AG10803 (cell line): ENCODE measurements at places on chromosomes 2 and 18.

- DNase-seq: no peak
These were observed 53.6 kb downstream of the HS6ST1 start for GRCh38 chr2:128264881-128265607.

DNA sequence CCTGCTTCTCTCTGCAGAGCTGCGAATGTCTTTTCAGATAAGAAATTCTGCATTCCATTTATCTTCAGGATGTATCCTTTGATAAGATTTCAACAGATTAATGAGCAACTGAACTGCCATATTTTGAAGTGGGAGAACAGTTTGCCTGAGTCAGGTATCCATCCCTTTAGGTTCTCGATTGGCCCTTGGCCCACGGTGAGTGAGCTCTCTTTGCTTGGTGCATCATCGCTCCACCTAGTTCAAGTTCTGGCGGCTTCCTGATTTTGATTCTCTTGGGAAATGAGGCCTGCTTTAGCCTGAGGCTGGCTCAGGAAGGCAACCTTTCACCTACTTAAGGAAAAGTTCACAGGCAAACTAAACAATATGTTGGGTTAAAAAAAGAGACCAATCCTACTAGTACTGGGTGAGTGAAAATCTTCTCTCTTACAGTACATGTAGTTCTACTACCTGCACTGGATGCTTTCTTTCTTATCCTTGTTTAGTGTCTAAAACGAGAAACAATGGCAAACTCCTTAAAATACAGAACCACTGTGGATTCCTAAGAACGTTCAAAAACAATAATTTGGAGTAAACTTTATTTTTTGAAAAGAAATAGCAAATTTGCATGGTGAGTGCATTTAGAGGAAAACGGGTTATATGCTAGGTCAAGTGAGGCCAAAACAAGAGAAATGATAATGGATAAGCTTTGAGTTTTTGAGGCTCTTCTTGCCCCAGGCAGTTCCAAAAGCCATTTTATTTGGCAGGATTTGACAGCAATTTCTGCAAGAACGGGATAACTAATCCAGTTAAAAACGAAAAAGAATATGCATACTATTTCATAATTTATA, 837 bp upstream of the ACSL3 start:
- DNase-seq: peak; percentile 54

DNA sequence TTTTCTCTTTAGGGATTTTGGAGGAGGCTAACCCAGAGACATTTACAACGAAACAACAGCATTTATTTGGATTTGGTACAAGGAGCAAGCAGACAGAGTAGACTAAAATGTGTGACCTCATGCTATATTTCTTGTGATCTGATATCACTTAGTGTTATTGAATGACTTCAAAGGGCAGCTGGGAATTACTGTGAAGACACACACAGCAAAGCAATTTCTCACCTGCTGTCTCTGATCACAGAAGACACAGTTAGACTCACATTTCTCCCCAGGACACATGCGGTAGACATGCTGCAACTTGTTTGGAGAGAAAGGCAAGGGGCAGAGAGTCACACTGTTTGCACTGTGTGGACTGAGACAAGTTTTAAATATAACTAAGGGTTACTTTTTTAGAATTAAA, 67.5 kb downstream of the LTBP1 start:
- no peak for DNase-seq

DNA sequence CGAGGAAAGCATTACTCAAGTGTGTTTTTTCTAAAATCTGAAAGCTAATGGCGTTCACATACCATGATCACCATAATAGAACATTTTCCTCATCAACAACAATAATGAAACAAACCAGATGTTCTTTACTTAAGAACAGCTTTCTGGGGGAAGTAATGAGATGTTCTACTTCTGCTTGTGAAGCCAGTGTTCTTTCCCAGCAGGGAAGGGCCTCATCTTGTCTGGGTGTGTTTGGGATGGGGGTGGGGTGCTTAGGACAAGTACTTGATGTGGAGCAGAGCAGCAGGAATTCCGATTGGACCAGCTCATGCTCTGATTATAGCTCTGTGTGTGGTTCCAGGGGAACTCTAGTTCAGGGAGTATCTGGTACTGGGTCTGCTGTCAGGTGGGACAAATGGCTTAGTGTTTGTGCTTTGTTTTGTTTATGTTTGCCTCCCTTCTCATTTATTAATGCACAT, 163.0 kb upstream of the NOSTRIN start:
- DNase-seq: peak; percentile 74

GRCh38 chr2:106020821-106021661, 173.1 kb downstream of the UXS1 start:
- no peak for DNase-seq

GRCh38 chr18:79526468-79527460, 131.0 kb downstream of the NFATC1 start:
- no peak for DNase-seq

- DNase-seq: no peak
These were observed 26.2 kb downstream of the FAM210A start for GRCh38 chr18:13700153-13700552.

- peak; percentile 83 for DNase-seq
These were observed 89.1 kb downstream of the ZEB2 start for GRCh38 chr2:144430722-144431391.

DNA sequence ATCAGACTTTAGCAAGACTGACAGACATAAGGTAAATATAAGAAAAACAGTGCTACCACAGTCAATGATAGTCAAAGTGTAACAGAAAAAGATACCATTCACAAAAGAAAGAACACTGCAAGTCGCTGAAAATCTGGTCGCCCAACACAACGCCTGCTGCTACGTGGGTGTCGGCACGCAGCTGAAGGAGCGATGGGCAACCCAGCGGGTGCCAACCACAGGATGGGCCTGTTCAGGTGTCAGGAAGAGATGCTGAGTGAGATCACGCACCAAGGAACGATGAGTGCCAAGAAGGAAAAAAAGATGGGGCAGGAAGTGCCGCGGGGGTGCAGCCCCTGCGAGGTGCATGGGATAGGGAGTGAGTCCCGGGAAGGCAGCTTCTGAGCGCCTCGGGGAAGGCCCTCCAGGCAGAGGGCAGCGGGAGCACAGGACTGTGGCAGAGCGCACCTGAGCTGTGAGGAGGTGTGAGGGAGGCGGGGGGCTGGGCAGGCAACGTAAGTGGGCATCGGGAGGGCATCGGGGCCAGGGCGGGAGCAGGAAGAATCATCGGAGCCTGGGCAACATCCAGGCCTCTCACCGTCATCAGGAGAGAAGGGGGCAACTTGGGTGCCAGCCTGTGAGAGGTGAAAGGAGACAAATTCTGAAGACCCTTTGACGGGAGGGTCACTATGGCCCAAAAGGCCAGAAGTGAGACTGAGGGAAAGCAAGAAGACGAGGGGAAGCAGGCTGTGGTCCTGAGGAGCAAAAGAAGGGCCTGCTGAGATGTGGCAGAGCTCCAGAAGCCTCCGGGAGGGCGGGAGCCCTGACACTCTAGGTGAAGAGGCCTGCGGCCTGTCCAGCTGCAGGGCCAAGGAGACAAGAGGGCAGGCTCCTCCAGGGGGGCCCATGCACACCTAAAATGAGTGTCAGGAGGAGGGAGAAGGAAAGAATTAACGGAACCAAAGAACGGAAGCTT, 14.8 kb upstream of the MTERF4 start:
- DNase-seq: no peak

DNA sequence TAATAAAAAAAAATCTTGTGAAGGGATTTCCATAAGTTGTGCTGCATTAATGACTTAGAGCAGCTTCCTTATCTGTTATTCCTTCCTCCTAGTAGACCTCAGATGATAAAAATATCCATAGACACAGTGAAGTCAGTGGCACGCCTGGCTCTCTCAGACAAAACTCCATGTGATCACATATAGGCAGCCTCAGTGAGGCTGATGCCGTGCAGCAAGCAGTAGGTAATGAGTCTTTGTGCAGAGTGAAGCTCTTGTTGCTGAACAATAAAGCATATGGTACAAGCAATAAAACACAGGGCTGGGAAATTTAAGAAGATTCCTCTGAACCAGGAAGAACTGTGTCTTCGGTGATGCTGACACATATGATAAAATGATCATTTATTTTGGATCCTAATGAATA, 102.7 kb downstream of the CSRNP3 start:
- no peak for DNase-seq

GRCh38 chr2:69952336-69953115, 8.9 kb downstream of the ASPRV1 start:
- DNase-seq: no peak

GRCh38 chr2:54189539-54189938, 66.5 kb downstream of the TSPYL6 start:
- DNase-seq: no peak

GRCh38 chr2:147293991-147294824, 550.6 kb upstream of the ACVR2A start:
- no peak for DNase-seq

GRCh38 chr18:9081940-9082339, 20.6 kb upstream of the NDUFV2 start:
- DNase-seq: no peak

DNA sequence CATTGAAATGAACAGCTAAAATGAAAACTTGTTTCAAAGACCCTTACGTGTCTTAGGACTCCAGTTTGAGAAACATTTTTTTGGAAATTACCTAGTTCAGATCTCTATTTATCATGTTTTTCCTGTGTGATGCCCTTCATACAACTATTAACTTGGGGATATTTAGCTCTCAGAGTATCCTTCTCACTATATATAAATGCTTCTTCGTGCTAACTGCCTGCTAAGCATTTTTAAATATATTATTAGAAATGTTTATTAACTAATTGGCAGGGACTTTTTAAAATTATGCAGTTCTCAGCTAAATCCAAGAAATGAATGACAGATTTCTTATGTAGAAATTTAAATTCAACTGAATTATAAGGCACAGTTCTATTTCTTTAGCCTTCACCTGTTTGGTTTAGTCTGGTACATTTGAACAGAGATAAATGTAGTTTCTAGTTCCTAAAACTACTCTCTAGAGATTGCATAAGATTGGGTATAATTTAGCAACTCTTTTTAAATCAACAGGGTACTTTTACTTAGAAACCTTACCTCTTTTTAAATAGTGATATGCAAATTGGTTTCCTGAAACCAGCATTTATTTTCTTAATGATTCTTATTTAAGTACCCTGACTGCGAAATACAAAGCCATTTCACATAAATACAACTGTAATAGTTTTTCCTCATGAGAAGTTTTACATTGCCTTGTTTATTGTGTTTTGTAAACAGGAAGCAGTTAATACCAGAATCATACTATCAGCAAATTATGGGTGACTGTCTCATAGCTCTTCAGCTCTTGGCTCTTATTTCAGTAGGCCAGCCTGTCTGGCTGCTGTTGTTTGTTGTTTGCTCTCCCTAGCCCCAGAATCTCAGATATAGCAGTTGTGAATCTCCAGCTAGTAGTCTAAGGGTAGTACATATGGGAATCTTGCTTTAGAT, 140.7 kb downstream of the PTRHD1 start:
- no peak for DNase-seq

GRCh38 chr2:140454717-140455116, 1674.5 kb upstream of the NXPH2 start:
- peak; percentile 45 for DNase-seq

GRCh38 chr2:170076189-170076588, 101.8 kb upstream of the MYO3B start:
- no peak for DNase-seq

- DNase-seq: no peak
These were observed 133.3 kb downstream of the OSR1 start for GRCh38 chr2:19225126-19225525.

- no peak for DNase-seq
These were observed 150.2 kb upstream of the EPAS1 start for GRCh38 chr2:46146866-46147502.

- DNase-seq: peak; percentile 69
These were observed 48.9 kb upstream of the ITGAV start for GRCh38 chr2:186540941-186541340.

DNA sequence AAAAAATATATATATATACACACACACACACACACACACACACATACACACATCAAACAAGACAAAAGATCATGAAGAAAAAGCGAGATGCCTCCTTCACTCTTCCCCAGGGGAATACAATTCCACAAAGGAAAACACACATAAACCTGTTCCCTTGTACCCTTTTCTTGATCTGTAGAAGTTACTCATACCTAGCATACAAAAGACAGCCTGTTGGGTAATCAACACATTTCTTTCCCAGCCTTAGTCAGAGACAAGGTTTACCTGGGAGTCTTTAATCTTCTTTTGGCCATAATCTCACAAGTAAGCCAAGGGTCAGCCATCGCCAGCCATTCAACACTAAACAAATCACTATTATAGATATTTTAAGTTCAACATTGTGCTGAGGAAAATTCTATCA, 407.0 kb downstream of the SUCLG1 start:
- DNase-seq: no peak
